Activated CD4-positive, alpha-beta T cell treated with anti-CD3 and anti-CD28 coated beads, Interleukin-2, amount 50 U/mL, for 24 hours (primary cell): ENCODE measurements at places on chromosomes 1 and 21.

DNA sequence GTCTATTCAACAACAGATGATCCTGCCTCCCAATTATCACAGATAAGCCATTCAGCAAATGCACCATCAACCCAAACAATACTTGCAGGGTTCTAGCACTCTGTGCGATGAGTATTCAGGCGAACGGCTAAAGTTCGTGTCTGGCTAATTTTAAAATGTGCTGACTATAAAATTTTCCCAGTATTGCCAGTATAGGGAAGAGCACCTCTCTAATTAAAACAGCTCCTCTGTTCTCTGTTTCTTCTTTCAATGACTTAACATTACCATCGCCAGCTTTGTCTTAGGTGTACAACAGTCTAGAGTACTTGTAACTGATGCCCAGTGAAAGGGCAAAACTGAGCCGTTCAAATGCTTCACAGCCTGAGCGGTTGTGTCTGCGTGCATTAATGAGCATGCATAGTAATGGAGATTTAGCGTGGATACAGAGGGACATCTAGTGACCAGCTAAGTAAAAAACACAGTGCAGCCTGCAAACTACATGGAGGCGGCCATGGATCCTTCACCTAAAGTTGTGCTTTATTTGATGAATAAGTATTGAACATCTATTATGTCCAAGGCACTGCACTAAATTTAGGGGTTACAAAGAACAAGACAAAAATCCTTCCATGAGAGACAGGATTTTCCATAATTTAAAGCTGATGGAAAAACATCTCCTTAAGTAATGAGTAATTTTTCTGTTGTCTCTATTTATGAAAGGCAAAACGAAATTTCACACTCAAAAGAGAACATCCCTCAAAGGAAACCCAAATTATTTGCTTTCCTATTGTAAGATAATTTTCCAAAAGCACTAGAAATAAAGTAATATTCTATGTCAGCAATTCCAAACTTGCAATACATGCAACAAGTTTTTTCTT lies 120.0 kb downstream of the SETD4 start:
- DNase-seq = no peak

DNA sequence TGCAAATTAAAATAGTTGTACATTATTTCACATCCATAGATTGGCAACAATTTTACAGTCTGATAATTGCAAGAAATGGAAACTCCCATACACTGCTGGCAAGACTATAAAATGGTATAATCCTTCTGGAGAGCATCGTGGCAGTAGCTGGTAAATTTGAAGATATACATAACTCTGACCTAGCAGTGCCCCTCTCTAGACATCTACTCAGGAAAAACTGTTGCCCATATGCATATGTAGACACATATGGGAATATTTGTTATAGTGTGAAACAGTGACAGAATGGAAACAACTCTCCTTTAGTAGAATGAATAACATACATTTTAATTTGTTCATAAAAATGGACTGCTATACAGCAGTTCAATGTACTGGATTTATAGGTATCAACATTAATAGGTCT lies 177.2 kb downstream of the PHTF1 start:
- DNase-seq = no peak

DNA sequence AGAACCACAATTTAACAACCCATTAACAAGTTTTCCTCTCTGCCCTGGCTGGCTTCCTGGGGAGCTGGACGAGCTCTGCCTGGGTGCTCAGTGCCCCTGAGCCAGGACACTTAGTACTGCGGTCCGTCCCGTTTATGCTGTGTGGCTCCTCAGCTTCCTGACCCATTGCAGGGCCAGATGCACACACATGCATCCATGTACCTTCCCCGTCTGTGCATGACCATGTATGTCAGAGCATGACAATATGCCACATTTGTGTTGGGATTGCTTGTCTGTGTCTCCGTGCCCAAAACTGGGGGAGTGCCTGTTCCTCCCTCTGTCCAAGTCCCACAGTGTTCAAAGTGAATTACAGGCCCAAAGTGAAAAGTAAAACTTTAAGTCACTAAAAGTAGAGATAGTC lies 9.7 kb upstream of the TFF3 start:
- no peak for DNase-seq

GRCh38 chr1:15628003-15628402 lies 10.7 kb downstream of the DDI2 start:
- DNase-seq = no peak

DNA sequence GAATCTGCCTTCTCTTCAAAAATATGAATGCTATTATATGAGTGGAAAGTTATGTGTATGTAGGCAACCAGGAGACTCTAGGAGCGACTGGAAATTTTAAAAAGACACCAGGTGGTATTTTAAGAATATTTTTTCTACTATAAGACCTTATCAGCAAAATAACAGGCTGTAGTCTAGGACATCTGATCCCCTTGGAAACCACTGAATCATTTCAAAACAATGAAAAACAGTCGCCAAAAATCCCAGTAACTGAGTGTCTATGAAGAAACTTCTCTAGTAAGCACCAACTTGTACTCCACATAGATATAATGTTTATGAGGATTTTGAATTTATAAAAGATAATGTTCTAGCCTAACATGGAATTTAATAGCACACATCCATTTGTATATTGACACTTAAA lies 358.5 kb downstream of the GPATCH2 start:
- DNase-seq = no peak

DNA sequence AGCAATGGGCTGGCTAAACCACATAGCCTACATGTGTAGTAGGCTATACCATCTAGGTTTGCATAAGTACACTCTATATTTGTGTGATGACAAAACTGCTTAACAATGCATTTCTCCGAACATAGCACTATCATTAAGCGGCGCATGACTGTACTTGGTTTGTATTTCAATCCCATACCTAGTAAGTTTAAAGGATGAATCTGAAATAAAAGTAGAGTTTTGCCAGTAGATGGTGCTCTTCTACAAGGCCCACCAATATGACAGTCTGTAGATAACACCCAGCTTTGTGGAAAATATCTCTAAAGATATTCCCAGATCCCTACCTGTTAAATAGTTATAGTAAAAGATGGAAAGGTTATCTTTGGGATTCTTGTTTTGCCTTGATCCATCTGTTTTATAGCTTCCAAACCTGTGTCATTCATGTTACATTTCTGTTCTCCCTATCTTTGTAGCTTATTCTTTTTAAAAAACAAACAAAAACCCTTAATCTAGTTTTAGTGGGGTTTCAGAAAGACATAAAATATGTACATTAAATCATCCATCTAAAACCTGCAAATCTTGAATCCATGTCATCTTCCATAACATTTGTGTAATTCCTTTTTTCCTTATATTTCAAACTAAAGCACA lies 33.9 kb upstream of the ASPM start:
- DNase-seq = no peak

GRCh38 chr1:54356680-54357147 lies 49.5 kb downstream of the SSBP3 start:
- peak; percentile 30 for DNase-seq

DNA sequence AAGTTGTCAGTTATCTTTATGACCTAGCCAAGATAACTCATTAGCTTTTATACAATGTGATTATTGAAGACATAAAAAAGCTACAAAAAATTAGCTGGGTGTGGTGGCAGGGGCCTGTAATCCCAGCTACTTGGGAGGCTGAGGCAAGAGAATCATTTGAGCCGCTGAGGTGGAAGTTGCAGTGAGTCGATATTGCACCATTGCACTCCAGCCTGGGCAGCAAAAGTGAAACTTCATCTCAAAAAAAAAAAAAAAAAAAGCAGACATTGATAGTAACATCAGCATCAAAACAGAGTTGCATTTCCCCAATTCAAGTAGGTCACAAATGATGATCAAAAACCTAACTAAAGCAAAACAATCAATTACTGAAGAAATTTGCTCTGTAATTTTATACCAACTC lies 191.4 kb downstream of the PTGER3 start:
- DNase-seq = no peak

- no peak for DNase-seq
Measured at GRCh38 chr1:60894741-60895140, 187.6 kb upstream of the NFIA start.

DNA sequence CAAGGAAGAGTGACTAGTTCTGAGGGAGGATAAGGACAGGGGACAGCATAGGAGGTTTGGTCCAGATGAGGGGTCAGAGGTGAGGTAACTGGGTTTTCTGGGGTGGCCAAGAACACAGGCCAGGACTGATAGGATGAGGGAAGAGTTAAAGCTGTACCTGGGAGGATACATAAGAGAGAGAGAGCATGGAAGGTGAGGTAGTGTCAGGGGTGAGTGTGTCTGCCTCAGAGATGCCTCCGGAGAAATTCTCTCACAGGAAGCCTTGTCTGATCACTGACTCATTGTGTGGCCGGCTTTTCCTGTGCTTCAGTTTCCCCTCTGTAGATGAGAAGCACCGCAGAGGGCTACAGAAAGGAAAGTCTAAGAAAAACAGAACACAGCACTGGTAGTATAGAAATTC lies 40.2 kb downstream of the FASLG start:
- peak; percentile 81 for DNase-seq

DNA sequence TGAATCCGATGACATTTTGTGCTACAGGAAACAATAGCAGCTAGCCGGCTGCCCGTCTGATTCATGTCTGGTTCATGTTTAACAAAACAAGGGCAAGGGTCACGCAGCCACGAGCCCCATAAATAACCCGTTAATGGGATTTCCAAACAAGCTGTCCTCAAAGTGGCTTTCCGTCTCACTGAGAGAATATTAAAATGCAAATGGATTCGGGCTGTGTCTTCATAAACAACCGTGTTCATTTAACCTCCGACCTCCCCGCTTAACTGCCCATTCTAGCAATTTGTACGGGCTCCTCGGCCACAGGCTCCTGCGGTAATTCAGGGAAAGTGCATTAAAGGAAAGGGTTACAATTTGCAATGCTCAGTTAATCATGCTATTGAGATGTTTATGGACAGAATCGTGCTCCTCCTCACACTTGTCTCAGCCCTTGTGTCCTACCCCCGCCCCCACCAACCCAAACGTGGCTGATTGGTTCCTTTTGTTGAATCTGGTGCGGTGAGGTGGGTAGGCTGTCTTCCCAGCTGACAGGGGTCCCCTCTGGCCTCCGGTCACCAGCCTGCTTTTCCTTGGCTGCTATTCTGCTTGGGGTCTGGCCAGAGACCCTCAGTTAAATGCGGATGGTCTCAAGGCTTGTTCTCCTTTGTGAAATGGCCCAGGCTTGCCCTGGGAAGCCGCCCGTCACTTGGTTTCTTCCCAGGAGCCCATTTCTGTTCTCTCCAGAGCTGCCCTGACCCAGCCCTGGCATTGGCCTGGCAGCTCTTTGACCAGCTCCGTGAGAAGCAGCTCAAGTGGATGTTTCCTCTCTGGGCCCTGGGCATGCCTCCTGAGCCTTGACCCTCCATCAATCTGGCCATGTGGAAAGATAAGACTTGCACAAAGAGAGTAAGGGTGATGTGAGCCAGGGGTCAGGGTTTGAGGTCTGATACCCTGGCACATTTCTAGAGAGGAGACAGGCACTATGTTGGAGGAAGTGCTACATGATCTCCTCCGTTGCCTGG lies 200.7 kb upstream of the POU3F1 start:
- DNase-seq = no peak

GRCh38 chr1:37764414-37764825 lies 500 bp downstream of the EPHA10 start:
- peak; percentile 25 for DNase-seq

GRCh38 chr1:3373700-3374405 lies 80.6 kb upstream of the ARHGEF16 start:
- DNase-seq = no peak

DNA sequence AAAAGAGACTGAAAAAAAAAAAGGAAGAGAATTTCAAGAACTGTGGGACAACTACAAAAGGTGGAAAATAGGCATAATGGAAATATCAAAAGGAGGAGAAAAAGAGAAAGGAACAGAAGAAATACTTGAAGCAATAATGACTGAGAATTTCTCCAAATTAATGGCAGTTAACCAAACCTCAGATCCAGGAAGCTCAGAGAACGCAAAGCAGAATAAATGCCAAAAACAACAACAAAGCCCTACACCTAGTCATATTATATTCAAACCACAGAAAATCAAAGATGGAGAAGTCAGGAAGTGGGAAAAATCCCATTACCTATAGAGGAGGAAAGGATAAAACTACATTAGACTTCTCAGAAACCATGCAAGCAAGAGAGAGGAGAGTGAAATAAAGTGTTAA lies 20.7 kb upstream of the AHCYL1 start:
- no peak for DNase-seq

GRCh38 chr21:25569711-25570110 lies 37.6 kb downstream of the MRPL39 start:
- no peak for DNase-seq

- DNase-seq = no peak
Measured at GRCh38 chr21:43273016-43273707, 104.4 kb downstream of the CRYAA start.

- peak; percentile 27 for DNase-seq
Measured at GRCh38 chr1:227766015-227766634, 30.9 kb downstream of the SNAP47 start.

DNA sequence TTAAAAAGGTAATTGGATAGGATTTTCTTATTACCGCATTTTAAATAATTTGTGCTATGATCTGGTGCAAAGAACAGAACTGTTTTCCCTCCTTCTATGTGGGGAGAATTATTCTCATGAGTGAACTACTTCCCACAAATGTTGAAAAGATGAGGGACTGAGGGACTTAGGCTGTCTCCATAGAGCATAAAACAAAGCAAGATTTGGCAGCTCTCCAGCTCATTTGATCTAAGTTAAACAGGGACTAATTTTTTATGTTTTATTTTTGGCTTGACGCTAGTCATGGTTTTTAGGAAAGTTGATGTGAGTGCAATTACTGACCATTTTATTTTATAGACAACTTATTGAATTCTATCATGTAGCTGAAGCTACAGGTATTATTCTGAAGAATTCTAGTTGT lies 362.3 kb downstream of the HLX start:
- no peak for DNase-seq

GRCh38 chr1:18241891-18242290 lies 134.3 kb downstream of the IGSF21 start:
- DNase-seq = no peak

DNA sequence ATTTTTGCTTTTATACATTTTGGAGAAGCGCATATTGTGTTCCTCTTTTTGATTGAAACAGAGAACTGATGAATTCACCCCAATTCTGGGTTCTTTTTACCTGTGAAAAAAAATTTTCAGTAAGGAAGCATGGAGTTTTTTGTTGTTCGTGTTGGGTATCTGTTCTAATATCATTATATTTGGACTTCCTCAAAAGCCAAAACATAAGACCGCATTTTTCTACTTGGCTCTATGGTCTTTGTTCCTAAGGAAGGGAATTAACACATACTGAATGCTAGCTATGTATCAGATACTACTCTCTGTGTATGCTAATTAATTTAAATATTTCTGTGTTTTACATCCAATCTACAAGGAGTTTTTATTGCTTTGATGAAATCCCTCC lies 12.9 kb downstream of the EPB41 start:
- DNase-seq = no peak

- DNase-seq = no peak
Measured at GRCh38 chr1:202959276-202959620, 1.1 kb upstream of the ADIPOR1 start.
